ENCODE measurements at places on chromosomes 2 and 18.

- no peak for DNase-seq
Measured at GRCh38 chr18:58671632-58672564, 633 bp downstream of the MALT1 start.

DNA sequence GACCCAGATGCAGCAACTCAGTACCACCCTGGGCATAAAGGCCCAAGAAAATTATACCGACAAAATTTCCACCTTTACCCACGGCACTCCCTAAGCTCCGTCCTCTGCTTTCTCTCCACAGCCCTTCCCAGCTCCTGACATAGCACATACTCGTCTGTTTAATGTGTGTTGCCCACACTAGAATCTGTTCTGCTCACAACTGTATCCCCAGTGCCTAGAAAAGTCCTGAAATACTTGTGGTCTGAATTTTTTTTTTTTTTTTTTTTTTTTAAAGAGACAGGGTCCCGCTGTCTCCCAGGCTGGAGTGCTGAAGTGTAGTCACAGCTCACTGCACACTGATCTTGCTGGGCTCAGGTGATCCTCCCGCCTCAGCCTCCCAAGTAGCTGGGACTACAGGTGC is 62.3 kb downstream of the ADCY3 start:
- no peak for DNase-seq

GRCh38 chr18:69564602-69565001 is 163.9 kb downstream of the DOK6 start:
- no peak for DNase-seq

DNA sequence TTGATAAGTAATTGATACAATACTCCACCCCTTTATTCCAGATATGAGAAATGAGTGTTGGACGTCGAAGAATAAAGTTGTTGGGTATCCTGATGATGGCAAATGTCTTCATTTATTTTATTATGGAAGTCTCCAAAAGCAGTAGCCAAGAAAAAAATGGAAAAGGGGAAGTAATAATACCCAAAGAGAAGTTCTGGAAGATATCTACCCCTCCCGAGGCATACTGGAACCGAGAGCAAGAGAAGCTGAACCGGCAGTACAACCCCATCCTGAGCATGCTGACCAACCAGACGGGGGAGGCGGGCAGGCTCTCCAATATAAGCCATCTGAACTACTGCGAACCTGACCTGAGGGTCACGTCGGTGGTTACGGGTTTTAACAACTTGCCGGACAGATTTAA is 26.3 kb downstream of the B3GNT2 start:
- DNase-seq, result no peak

DNA sequence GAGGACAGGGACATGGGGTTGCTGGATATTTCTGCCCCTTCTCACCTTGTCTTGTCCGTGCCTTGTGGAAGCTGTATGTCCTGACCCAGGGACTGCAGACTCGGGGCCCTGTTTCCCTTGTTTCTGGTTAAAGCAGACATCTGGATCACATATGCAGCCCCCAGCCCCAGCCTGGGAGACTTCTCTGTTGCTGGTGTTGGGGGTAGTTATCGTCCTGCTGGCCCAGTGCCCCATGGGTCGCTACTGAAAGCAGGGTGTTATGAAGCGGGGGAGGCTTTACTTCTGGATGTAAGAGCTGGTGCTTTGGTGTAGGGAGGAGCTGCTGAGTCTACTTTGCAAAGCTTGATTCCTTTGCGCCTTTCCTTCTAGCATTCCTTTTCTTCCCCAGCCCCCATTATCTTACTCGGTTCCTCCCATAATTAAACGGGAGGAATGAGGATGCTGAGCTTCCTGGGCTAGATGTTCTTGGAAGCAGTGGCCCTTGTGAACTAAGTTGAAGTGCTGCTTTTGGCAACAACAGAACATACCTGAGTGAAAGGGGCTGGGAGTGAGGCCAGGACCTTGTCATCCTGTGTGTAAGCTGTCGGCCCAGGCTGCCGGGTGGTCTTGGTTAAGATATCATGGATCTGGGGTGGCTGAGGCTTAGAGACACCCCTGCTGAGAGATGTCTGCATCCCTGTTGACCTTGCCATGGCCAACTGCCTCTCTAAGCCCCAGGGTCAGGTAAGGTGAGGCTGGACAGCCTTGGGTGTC is 3.4 kb downstream of the TET3 start:
- no peak for DNase-seq

- no peak for DNase-seq
Measured at GRCh38 chr18:73739098-73739497, 408.5 kb downstream of the FBXO15 start.

GRCh38 chr2:9083287-9083686 is 79.8 kb upstream of the MBOAT2 start:
- DNase-seq, result no peak

GRCh38 chr2:207236156-207236935 is 70.6 kb upstream of the KLF7 start:
- DNase-seq, result no peak

DNA sequence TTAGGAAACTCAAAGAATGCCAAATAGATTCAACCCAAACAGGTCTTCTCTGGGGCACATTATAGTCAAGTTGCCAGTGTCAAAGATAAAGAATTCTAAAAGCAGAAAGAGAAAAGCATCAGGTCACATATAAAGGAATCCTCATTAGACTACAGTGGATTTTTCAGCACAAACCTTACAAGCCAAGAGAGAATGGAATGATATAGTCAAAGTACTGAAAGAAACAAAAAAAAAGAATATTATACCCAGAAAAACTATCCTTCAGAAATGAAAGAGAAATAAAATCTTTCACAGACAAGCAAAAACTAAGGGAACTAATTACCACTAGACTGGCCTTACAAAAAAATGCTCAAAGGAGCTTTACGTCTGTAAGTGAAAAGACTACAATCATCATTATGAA is 65.5 kb downstream of the TBR1 start:
- no peak for DNase-seq

GRCh38 chr18:22546905-22547570 is 129.3 kb upstream of the CTAGE1 start:
- DNase-seq, result no peak

DNA sequence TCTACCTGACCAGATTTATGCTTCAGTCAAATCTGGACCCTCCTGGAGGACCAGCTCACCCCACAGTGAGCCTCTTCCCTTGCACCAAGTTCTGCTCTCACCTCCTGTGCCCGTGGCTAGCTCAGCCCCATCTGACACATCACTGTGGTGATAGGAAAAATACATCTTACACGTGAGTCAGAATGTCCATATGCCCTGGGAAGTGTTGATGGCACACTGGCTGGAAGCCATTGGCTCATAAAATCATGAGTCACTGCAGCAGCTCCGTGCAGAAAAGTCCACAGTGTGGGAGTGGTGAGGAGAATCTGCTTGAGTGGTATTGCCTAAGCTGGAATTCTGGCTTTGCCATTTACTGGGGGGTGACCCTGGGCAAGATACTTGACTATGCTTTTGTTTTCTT is 42.6 kb upstream of the RAPGEF4 start:
- DNase-seq, result peak; percentile 99

DNA sequence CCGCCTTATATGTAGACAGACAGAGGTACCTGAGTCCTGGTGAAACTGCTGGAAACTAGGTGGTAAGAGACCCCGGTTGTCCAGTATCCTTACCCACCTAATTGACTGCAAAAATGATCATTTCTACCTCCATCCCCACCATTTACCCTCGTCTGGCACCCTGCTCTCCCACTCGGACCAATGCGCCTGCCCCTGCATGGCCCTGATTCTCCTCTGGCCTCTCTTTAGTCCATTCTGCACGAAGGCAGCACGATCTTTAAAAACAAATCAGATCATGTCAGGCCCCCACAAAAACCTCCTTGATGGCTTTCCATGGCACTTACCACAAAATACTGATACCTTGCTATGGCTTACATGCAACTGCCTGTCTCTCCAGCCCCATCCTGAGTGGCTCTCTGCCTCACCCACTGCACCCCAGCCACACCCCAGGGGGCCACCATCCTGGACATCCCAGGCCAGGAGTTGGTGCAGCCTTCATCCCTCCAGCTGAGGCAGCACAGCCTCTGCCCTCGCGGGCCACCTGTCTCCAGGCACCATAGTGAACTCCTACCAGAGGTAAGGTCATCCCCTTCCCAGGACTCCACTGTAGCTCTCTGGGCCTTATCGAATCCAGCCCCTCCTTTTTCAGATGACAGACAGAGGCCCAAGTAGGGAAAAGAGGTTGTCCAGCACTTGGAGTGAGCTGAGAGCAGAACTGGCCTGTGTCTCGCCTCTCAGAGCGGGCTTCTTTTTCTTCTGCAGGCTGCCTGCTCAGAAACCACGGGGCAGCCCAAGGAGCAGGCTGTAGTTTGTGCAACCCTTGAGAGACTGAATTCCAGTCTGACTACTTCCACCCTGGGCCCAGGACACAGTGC is 12.3 kb upstream of the CIB4 start:
- no peak for DNase-seq

- no peak for DNase-seq
Measured at GRCh38 chr2:68318914-68319397, 793 bp downstream of the CNRIP1 start.

DNA sequence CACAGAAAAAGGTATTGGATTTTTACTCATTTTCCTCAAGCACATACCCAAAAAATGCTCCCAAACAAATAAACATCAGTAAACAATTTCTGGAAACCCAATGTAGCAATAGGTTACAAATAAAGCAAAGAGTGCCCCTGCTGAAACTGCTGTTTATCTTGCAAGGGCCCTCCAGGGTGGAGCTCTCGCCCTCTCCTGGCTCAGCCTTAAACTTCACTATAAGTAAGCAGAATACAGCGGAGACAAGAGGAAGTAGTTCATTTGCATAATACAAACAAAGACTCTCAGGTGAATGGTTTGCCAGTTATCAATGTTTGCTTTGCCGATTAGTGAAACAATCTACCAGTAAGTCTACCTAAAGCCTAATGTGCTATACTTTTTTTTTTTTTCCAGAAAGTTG is 437.6 kb downstream of the DLGAP1 start:
- no peak for DNase-seq

GRCh38 chr2:240983996-240984498 is 14.4 kb upstream of the SNED1 start:
- DNase-seq, result no peak

DNA sequence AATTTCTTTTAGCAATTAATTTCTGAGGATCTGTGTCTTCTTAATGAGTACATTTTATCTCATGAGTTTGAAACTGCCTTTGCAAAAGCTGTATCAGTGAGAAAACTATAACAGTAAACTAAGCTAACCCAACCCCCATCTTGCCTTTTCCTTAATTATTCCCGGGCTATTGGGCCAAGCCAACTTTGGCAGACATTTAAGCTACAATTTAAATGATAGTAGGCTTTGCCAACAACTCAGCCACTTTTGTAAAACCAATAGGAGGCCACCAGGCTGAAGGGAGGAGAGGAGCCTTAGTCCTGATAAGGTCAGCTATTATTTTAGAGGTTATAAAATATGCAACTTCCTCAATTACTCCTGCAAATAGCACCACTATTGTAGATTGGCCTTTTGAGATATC is 218.0 kb upstream of the KCNJ3 start:
- no peak for DNase-seq

GRCh38 chr2:190791347-190791975 is 89.2 kb upstream of the GLS start:
- DNase-seq, result no peak

GRCh38 chr2:141666191-141666590 is 464.6 kb downstream of the LRP1B start:
- DNase-seq, result no peak

DNA sequence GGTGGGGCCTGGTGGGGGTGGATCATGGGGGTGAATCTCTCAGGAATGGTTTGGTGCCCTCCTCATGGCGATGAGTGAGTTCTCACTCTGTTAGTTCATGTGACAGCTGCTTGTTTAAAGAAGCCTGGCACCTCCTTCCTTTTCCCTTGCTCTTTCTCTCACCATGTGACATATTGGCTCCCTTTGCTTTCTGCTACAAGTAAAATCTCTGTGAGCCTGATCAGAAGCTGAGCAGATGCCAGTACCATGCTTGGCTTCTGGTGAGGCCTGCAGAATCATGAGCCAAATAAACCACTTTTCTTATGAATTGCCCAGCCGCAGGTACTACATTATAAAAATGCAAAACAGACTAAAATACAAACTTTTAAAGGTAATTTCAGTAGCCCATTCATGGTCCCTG is 73.4 kb upstream of the TEX51 start:
- no peak for DNase-seq

- DNase-seq, result no peak
Measured at GRCh38 chr2:228846161-228846560, 424.9 kb downstream of the PID1 start.

DNA sequence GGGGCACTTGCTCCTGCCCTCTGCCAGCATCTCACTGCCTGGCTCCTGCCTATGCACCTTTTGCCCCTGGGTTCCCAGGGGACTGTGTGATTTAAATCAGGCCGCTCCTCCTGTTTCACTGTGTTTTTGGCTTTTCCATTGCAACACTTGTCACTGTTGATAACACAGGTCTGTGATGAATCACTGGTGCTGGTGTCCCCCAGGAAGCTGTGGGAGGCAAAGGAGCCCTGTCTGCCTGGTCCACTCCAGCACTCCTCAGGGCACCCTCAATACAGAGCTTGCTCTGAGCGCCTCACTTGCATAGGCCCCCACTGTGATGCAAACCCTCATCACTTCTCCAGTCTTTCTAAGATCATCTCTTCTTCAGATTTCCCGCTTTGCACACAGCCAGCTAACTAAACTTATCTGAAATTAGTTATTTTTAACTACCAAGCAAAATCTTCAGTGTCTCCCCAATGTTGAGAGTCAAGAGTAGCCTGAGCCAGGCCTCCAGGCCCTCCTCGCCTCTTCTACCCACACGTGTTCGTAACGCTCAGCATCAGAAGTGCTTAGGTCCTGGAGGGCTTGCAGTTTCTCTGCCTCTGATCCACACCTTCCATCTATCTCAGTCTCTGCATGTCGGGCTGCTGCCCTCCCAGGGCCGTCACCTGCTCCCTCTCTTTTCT is 2.8 kb downstream of the TMEM18 start:
- no peak for DNase-seq

GRCh38 chr2:186683341-186683740 is 10.5 kb upstream of the FAM171B start:
- DNase-seq, result no peak

- DNase-seq, result no peak
Measured at GRCh38 chr18:42113529-42114191, 158.6 kb downstream of the PIK3C3 start.

DNA sequence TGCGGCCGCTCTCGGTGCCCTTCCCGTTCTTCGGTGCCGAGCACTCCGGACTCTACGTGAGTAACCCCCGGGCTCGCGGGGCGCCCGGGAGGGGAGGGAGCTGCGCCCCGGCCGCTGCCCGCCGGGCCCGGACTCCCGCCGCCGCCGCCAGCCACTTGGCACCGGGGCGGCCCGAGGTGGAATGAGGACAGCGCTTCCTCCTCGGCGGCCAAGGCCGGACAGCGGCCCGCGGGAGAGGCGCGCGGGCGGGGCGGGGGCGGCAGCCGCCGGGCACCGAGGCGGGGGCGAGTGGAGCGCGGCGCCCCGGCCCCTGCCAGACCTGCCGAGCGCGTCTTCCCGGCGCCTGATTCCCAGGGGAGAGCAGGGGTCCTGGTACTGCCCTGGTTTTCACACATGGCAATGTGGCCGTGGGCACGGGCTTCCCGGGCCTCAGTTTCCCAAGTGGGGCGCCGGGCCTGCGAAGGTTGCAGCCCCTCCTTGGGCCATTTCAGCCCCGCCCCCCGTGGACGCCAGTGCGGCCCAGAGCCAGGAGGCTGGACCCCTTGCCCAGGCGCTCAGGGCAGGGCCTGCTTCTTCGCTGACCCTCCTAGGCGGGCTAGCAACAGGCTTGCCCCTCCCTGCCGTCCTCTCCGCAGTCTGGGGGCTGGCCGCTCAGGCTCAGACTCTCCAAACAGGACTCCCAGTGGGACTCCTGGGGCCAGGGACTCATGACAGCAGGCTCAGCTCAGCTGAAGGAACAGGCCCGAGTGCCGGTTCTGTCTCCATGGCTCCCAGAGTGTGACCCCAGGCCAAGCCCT is 775 bp downstream of the SNED1 start:
- DNase-seq, result no peak
